ENCODE measurements at places on chromosomes 2 and 18. TPM values are rescaled to one million over a fixed set of nuclear protein-coding genes. Genes with fewer than 3 reads are reported as not detected.

- no peak overlapping the region for H3K27ac ChIP-seq
- H3K27me3 ChIP-seq: no peaks in the 10 kb centered on the region
- no peaks in the 10 kb centered on the region for H3K4me1 ChIP-seq
- no peaks in the 10 kb centered on the region for H3K36me3 ChIP-seq
- no peak overlapping the region for H3K4me3 ChIP-seq
Observed at GRCh38 chr18:25314838-25315190, 37.2 kb downstream of the ZNF521 start.

DNA sequence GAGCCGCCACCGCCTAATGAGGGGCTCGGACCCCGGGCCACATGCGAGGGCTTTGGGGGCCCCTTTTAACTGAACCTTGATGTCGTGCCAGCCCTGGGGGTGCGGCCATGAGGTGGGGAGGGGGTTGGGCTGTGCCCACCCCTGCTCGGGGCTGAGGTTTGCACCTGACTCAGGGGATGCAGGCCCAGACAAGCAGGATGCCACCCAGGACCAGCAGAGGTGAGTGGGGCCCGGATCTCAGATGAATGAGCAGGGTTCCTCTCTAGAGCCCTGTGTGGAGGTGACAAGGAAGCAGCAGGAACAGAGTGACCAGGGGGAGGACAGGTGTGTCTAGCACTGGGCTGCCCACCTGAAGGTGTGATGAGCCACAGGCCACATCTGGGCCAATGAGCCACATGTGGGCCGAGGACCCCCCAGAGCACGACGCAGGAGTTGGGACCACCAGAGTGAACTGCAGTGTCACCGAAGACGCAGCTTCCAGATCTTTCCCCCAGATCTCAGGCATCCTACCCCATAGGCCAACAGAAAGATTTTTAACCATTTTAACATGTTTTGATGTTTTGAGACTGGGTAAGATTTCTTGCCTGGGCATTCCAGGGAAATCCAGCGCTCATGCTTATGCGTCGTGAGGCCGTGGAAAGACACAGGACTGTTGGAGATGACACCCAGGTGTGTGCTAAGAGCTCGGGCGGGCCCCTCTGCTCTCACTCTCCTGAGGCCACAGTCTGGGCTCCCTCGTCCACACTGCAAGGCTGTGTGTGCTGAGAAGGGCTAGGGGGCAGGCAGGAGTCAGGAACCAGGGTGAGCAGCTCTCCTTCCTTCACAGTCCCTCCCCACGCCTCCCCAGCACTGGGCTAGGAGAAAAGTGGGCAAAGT is 73.6 kb downstream of the DDX1 start:
- no peak overlapping the region for H3K4me3 ChIP-seq
- peaks cover 26% of the 10 kb centered on the region for H3K27me3 ChIP-seq
- no peaks in the 10 kb centered on the region for H3K36me3 ChIP-seq
- H3K27ac ChIP-seq: no peak overlapping the region
- no peaks in the 10 kb centered on the region for H3K4me1 ChIP-seq

GRCh38 chr2:177397481-177398289 is 5.1 kb downstream of the AGPS start:
- peak overlapping the region; percentile 70 for H3K27ac ChIP-seq
- H3K27me3 ChIP-seq: no peaks in the 10 kb centered on the region
- H3K4me3 ChIP-seq: peak overlapping the region; percentile 7
- H3K36me3 ChIP-seq: peaks cover 31% of the 10 kb centered on the region
- DNase-seq: peak; percentile 54
- H3K4me1 ChIP-seq: peaks cover 68% of the 10 kb centered on the region

DNA sequence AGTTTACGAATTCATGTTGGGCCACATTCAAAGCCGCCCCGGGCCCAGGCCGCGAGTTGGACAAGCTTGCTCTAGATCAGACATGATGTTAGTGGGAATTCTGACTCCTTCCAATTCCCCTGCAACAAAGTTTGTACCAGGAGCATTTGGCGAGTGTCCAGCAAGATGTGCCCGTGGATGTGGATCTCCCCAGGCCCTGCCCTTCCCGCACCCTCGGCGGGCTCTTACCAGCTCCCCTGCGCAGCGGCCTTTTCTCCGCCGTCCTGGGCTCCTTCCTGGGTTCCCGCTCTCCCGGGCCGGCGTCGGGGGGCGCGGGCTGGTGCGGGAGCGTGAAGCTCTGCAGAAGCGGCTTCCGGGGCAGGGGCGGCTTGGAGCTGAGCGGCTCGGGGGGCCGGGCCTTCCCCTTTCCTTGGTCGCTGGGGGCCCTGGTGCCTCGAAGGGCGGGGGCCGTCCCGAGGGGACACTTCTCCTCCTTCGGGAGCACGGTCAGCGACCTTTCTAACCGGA is 90.8 kb upstream of the MGAT4A start:
- no peak overlapping the region for H3K27ac ChIP-seq
- H3K27me3 ChIP-seq: no peaks in the 10 kb centered on the region
- DNase-seq: no peak
- H3K4me1 ChIP-seq: no peaks in the 10 kb centered on the region
- peaks cover 11% of the 10 kb centered on the region for H3K36me3 ChIP-seq
- no peak overlapping the region for H3K4me3 ChIP-seq

REV1 gene
- 49.0 TPM for total RNA-seq

All from Calu3 (cell line).